ENCODE measurements at places on chromosomes 3 and 15.

DNA sequence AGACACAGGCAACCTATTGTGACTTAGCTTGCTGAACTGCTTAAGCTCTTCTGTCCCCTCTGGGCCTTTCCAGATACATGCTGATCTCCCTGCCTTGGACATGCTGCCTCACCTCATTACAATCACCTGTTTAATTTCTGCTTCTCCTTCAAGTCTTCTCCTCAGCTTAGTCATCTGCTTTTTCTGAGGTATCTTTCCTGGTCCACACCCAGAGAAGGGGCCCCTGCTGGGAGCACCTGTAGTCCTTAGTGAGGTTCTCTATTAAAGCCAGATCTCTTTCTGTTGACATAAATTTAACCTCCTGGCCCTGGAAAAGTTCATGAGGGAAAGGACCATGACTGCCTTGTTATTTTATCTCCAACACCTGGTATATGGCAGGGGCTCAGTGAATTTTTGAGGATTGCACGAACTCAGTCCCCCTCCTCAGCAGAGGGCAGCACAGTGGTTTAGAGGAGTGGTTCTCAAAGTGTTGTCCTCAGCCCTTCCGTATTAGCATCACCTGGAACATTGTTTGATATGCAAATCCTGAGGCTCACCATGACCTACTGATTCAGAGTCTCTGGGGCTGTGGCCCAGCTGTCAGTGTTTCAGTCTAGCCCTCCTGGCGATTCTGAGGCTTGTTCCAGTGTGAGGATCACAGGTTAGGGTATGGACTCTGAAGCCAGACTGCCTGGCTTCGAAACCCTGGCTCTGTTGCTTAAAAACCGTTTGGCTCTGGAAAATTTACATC, 12.7 kb downstream of the COL6A6 start:
- no peak for DNase-seq

GRCh38 chr15:100718075-100718980, 115.9 kb downstream of the ASB7 start:
- DNase-seq, result no peak

DNA sequence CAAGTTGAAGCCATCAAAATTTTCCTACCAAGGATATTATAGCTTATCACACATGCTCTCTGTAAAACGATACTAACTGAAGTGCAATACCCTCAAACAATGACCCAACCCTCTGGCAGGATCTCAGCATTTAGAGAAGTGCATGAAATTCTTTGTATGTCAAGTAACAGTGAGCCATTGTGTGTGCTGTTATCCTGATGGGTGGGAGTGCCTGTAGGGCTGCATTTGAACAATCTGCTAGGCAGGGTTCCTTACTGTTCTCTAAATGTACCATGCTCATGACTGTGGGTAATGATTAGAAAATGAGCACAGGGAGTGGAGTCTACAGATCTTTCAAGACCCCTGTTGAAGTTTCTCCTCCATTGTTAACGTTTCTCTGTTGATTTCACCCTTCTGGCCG, 398.1 kb downstream of the NSUN3 start:
- DNase-seq, result no peak

GRCh38 chr3:69998759-69999139, 784 bp upstream of the SAMMSON start:
- no peak for DNase-seq

GRCh38 chr3:186526256-186526606, 17.9 kb downstream of the CRYGS start:
- no peak for DNase-seq

DNA sequence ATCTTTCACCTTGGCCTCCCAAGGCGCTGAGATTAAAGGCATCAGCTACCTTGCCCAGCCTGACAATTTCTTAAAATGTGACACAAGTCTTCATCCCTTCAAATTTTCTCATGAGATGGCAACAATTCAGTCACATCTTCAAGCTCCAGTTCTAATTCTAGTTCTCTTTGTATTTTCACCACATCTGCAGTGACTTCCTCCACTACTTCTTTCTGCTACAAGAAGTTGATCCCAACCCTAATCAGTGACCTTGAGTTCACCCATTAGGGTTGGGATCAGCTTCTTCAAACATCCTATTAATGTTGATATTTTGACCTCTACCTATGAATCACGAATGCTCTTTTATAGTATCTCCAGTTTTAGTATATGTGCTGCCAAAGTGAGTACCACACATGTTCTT, 59.8 kb downstream of the TRIM71 start:
- DNase-seq, result no peak

DNA sequence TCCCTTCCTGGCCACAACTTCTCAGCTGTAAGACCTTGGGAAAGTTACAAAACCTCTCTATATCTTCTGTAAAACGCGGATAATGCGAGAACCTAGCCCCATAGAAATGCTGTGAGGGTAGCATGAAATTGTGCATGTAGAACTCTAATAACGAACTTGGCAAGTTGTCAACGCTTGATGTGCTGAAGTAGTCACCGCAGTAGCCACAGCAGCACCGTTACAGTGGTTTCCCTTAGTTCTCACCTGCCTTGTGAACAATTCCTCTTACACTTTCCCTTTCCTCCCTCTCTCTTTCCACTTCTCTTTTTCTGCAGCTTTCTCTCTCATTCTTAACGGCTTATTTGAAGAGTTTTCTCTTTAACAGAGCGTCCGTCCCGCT, 447 bp upstream of the SHQ1 start:
- DNase-seq, result peak; percentile 60

DNA sequence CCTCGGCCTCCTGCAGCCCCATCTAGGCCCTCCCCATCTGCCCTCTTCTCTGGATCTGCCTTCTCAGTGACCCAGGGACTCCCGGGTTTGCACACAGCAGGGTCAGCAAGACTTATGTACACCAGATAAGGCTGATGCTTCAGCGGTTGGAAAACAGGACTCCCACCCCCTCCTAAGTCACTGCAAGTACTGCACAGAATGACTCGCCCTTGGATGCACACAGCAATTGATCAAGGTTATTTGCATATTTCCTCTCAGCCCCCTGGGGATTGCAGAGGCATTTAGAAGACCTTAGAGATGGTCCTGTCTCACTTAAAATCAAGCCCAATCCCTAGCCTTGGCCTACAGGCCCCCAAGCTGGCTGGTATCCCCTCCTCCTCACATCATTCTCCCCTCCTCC, 8.9 kb downstream of the ACAN start:
- DNase-seq, result no peak

DNA sequence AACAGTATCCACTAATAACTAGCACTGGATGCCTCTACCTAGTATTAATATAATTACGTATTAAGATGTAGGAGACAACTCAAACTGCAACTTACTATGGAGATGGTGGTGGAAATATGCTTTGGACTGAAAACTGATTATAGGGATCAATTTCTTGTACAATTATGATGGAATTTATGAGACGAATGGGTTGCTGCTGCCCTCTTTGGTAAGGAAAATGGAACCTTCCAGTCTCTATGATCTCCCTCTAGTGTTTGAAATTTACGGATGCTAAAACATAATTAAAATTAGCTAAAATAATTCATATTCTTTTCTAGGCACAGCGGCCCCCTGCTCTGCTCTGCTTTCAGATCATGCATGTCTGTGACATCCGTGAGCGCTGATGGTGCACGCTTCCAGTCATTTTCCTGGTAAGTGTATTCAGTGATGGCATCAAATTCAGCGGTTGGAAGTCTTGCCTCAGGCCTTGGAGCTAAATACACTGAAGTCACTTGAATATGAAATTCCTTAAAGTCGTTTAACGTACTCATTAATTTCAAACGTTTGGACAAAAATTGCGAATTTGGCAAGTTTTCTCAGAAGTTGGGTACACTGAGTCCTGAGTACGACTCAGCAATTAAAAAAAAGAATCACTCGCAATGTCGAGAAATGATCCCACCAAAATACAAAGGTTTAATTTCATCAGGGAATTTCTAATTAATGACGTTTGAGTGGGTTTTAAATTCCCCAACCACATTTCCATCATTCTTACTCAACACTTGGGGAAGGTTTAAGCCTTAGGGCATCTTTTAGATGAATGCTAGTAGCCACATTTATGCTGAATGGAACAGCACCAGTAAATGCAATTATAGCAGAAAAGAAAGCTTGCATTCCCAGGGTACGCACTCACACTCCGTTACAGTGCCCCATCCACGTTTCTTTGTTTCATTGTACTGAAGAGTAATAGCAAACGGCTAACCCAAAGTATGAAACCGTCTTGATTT, 132.6 kb downstream of the NR2F2 start:
- no peak for DNase-seq

GRCh38 chr3:131712662-131713061, 209.9 kb upstream of the MRPL3 start:
- DNase-seq, result peak; percentile 70

- peak; percentile 60 for DNase-seq
Observed at GRCh38 chr15:67832031-67832551, 6.8 kb downstream of the SKOR1 start.

DNA sequence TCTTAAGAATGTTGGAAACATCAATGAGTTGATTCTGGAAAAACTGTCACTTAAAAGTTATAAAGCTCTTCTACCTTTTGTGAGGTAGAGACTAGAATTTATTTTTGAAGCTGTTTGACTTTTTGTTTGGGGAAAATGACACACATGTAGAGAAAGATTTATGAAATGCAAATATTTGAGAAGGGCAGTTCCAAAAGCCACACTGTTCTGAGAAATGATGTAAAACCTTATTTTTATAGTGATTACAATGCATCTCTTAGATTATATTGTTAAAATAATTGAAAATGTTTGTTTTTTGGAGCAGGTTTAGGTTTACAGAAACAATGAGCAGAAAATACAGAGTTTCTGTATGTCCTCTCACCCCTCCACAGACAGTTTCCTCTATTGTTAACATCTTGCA, 116.1 kb upstream of the CMC1 start:
- DNase-seq, result no peak
